NCI-H1930 (cell line): ENCODE measurements at places on chromosomes 6 and 20.

- no peak for DNase-seq
These were observed 61.3 kb downstream of the HS3ST5 start for GRCh38 chr6:114281496-114281895.

DNA sequence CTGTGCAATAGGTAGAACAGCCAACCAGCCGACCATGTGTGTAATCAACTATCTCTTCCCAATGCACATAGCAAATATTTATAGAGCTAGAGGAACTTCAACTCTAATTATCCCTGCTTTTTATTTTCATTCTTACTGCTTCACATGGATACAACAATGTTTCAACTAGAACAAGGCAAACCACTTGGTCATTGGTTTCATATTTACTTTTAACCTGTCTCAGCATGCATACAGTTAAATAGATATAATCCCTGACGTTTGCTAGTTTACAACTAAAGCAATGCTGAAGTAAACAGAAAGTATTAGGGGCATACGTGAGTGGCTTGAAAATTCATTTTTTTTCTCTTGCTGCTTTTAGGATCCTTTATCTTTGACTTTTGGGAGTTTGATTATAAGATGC lies 318.5 kb upstream of the MAP3K7 start:
- DNase-seq, result no peak

- DNase-seq, result no peak
These were observed 261.2 kb downstream of the PTPRK start for GRCh38 chr6:128259029-128259724.

DNA sequence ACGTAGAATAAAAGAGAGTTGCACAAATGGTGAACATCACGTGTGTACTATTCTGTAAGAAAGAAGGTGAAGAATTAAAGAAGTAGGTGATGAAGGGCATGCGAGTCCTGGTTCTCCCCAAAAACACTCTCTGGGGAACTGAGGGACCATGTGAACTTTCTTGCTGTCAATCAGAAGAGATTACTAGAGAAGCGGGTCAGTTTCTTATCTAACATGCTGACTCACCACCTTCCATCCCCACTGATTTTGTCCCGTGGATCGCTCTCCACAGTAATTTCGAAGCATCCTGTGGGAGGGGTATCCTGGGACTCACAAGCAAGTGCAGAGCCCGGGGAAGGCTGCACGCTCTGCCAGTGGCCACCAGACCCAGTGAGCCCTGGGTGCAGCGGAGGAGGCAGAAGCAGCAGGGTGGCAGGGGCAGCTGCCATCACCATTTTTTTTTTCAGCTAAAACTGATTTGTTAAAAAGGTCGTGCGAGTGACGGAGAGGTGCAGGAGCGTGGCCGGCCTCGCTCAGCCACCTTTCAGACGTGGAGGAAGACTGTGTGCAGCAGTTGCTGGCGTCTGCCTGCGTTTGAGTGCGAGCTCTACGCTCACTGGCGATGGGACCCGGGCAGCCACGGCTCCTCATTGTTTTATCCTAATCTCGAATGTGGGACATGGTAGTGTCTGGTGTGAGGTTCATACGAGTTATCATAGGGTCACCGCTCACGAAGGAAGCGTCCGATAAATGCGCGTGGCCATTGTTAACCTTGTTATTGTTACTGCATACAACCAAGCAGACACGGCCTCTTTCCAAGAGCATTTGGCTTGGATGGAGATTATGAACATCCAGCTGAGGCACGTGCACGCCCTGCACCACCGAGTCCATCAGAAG lies 28.0 kb upstream of the SLCO4A1 start:
- DNase-seq, result no peak

- no peak for DNase-seq
These were observed 171.7 kb upstream of the PDE10A start for GRCh38 chr6:165834613-165835259.

DNA sequence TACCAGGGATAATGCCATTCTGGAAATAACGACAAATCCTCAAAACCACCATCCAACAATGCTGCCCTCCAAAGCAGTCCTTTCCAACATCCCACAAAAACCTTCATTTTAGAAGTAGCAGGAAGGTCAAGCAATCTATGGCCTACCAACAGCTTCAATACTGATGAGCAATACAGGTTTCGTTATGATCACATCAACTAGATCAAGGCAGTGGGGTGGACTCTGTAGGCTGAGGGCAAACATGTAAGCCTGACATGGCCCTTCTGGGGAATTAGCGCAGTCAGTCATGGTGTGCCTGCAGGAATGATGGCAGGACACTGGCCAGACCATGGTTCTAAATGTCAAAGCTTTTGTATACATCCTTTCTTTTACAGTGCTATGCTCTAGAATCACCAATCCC lies 41.7 kb downstream of the EZR start:
- DNase-seq, result no peak
